Stimulated activated CD8-positive, alpha-beta memory T cell treated with anti-CD3 and anti-CD28 coated beads, Interleukin-15, amount 100 ng/mL, for 4 hours (primary cell): ENCODE measurements at places on chromosomes 13 and 19.

DNA sequence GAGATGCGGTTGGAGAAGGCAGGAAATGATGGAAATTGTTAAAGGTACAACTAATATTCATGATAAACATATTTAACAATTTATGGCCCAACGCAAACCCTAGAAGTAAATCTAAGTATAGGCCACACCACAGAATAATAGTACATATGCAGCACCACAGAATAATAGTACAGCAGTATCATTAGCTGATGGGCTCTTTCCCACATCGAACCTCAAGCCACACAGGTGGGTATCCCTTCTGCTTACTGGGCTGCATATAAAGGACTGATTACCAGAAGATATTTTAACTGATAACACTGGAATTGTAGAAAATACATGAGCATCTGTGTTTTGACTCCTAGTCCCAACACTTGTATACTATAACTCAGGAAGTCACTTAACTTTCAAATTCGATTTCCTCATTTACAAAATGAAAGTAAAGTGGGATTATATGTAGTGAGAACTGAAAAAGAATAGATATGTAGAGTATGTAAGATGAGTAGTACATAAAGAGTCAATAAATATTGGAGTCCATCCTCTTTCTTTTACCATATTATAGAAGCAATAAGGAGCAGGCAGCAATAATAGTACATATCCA lies 91.5 kb downstream of the TSC22D1 start:
- DNase-seq = no peak

- no peak for DNase-seq
These were observed 19.5 kb downstream of the CFAP97D2 start for GRCh38 chr13:114198556-114198955.

- DNase-seq = no peak
These were observed 170.9 kb downstream of the LACC1 start for GRCh38 chr13:44050450-44051063.

DNA sequence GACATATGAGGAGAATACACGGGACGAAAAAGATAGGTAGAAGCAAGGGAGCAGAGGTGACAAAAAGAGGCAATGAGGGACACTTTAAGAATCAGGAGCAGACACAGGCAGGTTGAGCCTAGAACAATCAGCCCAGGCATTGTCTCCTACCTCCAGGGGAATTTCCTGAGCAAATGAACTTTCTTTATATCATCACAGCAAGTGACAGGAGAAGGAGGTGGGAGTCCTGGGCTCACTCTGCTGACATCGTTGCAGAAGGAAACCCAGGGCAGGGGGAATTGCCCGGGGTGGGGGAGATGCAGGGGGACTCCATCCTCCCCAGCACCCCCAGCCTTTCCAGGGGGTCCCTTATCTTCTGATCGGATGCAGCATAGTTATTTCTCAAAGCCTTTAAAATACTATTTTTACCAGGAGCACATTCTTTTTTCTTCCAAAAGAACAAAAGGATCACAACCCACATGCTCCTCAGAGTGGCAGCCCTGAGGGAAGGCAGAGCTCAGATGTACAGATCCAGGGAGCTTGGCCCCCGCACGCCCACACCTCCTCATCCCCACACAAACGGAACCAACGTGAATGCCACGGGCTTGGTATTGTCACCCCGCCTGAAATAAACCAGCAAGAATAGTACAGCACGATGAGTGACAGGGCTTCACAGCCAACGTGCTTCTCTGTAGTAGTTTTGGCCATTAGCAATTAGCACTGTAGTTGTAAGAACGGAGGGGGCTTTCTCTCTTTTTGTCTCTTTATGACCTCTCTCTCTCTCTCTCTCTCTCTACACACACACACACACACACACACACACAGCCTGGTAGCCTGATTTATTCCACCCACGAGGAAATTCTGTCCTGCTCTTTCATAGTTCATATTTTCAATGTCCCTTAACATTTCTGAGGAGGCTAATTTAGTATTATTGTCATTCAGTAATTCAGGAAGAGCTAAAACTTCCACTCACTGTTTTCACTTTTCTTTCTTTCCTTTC lies 169.5 kb upstream of the UBL3 start:
- DNase-seq = no peak

GRCh38 chr13:91079176-91079575 lies 268.3 kb upstream of the MIR17HG start:
- no peak for DNase-seq

DNA sequence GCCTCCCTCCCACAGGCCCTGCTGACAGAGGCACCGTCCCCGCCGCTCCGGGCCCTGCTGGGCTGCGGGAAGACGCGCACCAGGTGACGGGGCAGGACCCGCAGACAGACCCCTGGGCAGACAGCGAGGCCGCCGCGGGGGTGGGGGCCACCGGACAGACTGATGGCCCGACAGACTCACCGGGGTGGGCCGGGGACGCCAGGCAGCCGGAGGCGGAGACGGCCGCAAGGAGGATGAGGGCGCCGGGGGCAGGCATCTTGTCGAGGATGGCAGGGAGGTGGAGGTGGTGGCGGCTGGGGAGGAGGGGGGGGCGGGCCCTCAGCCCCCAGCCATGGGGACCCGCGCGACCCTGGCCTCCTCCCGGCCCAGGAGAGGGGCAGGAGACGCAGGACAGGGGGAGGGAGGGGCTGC lies 309 bp downstream of the LMTK3 start:
- DNase-seq = no peak

DNA sequence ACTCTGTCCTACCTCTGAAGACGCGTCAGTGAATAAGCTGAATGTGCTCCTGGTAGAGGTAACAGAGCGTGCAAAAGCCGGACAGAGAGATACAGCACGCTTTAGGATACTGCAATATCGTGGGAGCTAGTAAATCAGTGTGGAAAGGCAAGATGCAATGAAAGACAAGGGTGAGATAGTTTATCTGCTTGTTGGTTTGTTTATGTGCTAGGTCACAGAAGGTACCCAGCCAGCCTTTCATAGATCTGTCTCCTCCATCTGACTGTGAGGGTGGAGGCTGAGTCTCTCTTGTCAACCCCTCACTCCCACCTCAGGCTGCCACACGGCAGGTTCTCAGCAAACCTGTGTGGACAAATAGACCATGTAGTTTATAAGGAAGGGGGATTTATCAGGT lies 904 bp upstream of the GIPC1 start:
- DNase-seq = no peak

GRCh38 chr19:44960906-44961728 lies 5.9 kb downstream of the CLPTM1 start:
- no peak for DNase-seq

DNA sequence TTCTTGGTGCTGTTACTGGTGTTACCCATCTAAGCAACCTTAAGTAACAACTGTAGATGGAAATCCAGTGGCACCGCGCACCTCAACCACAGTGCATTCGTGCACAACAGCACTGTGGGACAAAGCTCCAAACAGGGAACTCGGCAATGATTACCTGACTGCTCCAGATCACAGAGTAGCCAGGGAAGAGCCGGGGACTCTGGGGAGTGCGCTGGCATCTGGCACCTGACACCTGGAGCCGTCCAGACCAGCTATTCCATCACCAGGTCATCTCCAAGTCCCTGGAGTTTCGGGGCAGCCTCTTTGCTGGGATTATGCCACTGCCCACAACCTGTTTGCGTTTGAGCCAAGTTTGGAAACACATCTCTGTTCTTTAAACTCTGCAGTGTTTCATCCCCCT lies 62.0 kb downstream of the COL4A1 start:
- DNase-seq = no peak

DNA sequence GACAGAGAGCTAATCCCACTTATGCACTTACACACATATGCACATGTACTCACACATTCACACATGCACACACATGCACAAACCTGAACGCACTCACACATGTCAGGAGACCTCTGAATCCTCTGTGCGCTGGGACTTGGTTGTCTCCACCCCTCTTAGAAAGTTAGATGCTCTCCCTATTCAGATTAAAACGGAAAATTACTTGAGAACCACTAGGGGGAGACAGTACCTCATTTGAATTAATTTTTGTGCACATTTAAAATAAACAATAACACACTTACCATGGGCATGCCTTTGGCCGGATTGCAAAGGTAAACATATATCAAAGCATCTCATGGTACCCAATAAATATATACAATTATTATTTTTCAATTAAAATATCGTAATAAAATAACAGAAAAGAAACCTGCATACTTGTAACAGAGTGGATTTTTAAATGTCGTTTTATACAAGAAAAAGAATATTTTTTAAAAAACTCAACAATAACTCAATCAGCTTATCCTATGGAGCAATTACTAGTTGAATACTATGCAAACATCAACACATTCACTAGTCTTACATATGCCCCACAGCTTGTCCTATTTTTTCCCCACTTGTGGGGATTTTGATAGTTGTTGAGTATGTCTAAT lies 9.5 kb upstream of the LILRB4 start:
- DNase-seq = no peak

DNA sequence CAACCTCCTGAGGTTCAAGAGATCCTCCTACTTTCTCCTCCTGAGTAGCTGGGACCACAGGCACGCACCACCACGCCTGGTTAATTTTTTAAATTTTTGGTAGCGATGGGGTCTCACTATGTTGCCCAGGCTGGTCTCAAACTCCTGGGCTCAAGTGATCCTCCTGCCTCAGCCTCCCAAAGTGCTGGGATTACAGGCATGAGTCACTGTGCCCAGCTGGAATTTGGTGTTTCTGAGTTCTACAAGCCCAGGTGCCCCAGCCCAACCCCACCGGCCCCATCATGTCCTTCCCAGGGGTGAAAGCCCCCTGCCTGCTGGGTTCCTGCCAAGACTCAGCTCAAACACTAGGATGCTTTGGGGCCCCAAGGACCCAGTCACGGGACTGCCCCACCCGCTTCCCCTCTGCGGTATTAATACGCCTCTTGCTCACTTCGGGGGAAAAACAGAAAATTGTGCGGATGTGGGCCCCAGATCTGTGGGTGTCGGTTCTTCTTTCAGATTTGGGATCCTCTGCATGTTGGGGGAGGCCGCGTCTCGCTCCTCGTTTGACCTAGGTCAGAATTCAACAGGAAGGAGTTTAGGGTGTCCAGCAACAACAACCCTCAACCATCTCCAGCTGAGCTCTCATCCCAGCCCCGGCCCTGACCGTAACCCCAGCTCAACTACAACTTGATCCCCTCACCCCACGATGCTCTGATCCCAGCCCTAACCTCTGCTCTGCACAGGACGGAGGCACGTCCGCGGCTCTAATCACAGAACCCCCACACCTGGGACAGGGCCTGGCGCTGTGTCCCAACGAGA lies 3.7 kb upstream of the FCER2 start:
- peak; percentile 62 for DNase-seq
